Kidney (tissue), 22 donors: ENCODE measurements at places on chromosomes 3 and 15. TPM values are rescaled to one million over a fixed set of nuclear protein-coding genes. Genes with fewer than 3 reads are reported as not detected.

The REC114 gene
- not detected for polyA plus RNA-seq

The ERC2 gene
- 0.92 TPM for polyA plus RNA-seq

DNA sequence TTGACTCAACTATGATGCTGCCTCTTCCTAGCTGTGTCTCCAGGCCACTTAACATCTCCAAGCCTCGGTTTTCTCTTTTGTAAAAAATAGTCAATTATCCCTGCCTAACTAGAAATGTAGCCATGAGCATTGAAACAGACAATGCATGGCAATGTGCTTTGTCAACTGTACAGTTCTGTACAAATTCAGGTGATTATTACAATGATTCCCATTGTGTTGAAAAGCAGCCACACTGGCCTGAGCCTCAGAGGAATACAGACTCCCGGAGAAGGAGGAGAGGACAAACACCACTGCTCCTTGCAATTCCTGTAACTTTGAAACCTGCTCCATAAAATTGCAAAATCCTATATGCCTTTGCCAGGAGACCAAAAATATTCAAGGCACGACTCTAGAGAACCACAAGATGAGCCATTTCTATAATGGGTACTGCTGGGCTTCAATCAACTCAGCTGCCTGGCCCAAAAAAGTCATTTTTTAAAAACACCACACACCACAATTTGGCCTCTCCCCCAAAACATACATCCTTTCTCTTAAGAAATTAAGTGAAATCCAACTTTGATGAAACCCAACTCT is 28.6 kb downstream of the DAPK2 start:
- DNase-seq, result no peak

DNA sequence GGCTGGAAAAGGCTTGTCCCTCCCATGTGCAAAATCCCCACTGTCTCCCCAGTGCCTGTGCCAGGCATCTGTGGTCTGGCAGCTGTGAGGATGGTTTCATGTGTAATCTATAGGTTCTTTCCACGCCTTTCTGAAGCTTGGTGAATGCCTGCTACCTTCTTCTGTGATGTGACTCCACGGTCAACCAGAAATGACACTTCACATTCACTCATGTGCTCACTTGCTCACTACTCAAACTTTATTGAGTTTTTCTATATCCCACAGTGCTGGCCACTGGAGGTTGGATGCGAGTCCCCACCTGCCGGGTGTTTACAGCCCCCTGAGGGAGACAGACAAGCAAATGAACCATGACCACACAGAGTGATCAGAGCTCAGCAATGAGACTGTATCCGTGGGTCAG is 27.9 kb upstream of the TLE3 start:
- DNase-seq, result no peak

GRCh38 chr3:126018995-126019394 is 50.0 kb downstream of the ROPN1B start:
- DNase-seq, result no peak
